B cell (primary cell): ENCODE measurements at places on chromosomes 4 and X.
A peak's percentile ranks its signal among the peaks of the same experiment; 100 is the strongest.

- peak; percentile 48 for DNase-seq
These were observed 17.4 kb downstream of the IRAK1 start for GRCh38 chrX:154002215-154002719.

- DNase-seq: peak; percentile 38
These were observed 162.1 kb downstream of the SMIM20 start for GRCh38 chr4:26076000-26076587.

DNA sequence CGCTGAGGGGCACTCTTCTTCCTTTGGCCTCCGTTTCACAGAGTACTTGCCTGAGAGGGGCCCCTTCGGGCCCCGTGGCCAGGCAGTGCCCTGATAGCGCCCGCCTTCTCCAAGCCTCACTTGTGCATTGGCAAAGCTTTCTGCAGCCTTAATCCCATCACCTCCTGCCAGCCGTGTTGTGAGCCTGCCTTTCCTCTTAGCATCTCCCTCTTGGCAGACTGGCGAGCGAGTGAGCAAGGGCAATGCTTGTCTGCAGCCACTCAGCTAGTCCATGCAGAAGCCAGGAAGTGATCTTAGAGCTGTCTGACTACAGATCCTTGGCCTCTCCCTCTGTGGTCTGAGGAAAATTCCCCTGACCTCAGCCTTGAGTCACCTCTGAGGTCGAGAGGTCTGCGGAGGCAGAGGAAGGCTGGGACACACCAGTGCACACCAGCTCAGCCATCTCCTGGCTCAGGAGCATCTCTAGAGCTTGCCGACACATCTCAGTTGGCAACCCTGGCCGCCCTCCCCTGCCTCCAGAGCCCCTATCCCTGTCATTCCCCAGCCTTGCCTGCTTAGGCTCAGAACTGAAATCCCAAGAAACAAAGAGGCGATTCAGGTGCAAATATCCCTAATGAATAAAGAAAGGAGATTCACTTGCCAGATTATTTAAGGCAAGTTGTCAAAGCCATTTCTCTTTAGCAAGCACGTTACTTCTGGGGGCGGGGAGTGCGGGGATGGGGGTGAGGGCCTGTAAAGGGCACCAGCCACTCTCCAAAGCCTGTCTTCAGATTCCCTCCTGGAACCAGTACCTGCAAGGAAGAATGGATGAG lies 143.5 kb upstream of the MAMLD1 start:
- no peak for DNase-seq

DNA sequence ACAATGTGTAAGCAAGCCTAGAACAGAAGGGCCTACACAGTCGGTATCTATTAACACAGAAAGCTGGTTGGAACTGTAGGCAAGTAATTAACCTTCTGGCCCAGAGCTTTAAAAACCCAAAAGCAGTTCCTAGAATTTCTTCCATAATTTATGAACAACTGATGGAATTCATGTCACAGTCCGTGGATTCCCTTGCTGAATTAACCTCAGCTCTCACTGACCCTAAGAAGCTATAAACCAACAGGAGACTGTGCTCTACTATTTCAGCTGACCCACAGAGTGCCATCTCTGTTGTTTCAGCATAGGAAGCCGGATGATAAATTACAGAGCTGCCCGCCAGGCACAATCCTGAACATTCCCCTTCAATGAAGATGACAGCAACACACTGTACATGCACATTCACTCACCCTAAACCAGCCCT lies 157.3 kb downstream of the PRDM5 start:
- no peak for DNase-seq

DNA sequence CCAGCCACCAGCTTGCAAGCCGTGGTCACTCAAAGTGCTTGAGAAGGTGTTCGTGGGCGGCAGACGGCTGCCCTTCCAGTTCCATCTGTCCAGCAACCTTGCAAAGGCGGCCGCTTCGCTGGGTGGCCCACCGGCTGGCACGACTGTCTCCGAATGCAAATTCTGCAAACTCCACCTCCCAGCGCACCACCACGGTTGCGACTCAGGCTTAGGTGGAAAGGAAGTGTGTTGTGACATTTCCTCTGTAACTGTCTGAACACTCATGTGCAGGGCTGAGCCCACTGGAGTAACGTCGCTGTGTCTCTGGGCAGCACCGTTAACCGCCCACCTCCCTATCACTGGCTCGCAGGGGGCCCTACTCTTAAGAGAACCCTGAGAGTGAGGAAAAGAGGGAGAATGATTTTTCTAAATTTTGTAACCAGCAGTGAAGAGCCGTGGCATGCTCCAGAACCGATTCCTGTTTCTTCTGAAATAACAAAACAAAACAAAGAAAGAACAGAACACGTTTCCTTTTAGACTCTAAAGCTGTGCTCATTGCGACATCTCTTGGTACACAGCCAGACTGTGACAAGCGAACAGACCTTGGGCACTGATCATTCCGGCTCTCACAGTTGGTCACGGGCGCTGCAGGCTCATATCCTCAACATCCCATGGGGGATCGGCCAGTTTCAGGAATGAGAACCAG lies at the start of gene P2RY8:
P2RY8 (minus strand) TSS at position 155 of the 685 bp plus-strand sequence. CDS start 70,627 bp downstream, outside the sequence.
- peak; percentile 88 for DNase-seq

DNA sequence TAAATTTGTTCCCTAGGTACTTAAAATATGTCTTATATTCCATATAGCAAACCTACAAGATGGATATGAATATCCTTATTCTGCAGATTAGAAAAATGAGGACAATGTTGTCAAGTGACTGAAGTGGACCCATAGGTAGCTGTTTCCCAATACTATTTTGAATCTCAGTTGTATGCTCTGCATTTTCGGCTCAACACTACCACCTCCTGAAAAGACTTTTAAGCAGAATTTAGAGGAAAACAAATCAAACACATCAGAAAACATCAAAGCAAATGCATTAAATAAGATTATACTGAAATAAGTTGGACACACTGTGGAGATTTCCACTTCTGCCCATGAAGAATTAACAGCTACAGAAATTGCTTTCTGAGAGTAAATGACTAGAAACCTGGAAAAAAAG lies 488.7 kb downstream of the TRIML1 start:
- DNase-seq: no peak

DNA sequence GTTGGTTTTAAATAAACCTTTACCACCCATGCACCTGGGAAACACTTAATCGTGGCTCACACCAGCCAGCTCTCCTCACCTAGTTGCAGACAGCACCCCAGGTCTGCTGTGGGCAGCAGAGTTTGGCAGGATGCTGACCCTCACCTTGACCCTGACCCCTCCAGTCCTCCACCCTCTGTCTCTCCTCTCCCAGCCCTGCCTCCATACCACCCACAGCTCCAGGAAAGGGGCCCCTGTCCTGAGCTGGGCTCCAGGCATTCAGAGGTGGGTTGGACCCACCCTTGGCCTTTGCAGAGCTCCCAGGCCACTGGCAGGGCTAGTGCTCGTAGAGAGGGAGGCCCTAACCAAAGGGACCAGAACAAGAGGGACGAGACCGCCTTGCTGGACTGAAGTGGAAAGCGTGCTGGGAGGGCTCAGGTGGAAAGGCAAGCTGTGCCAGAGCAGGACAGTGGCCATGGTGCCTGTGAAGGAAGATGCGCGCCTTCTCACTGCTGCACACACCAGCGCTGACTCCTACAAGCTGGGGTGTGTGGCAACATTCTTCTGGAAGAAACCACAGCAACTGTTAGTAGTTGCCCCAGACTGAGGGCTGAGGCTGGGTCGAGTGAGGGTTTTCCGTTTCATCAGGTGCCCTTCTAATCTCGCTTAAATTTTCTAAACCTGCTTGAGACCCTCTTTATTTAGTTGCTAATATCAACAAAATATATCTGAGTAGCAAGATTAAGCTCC lies 10.7 kb upstream of the S100P start:
- no peak for DNase-seq

- peak; percentile 30 for DNase-seq
These were observed 20.5 kb upstream of the TMEM192 start for GRCh38 chr4:165133150-165133549.

GRCh38 chr4:147157860-147158701 lies 212.4 kb upstream of the TTC29 start:
- DNase-seq: no peak

DNA sequence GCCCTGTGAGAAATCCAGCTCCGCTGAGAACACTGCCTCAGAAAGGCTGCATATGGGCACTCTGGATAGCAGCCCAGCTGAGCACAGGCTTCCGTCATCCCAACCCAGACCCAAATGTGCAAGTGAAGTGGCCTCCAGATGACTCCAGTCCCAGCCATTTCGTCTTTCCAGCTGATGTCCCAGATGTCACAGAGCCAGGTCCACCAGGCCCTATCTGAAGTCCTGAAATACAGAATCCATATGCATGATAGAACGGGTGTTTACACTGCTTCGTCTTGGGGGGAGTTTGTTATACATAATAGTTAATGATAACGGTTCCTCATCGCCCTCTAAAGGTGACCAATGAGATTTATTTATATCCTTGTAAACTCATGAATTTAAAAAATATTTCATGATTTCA lies 72.6 kb upstream of the TRIM2 start:
- no peak for DNase-seq

DNA sequence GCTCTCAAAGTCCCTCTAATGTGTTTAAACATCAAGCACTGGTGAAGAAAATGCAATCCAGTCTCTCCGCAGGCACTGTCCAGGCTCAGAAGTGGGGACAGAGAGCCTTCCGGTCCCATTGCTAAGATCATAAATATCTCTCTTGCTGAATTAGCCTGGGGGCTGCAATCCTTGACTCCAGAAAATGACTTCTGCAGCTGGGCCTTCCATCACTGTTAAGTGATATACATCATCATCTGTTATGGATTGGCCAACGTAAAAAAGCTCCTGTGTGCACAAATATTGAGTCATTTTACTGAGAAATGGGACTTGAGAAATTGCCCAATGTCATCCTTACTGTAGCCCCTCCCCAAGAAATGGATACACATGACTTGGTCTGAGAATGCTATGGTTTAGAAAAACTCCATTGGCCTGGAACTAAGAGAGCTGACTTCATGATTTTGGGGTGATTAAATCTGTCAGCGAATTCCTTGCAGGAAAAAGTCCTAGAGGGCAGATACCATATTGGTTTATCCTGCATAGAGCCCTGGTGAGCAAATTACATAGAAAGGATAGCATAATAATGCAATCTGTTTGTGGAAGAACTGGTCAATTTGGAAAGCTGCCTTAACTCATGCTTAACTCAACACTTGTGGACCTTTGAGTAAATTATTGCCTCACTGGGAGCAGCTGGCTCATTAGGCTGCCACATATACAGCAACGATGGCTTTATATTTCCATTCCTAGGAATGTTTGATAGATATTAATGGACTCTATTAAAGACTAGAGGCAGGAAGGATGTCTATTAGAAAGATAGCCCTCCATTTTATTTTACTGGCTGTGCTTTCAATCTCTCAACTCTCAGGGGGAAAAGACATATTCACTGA lies 346.1 kb downstream of the GBA3 start:
- DNase-seq: no peak

DNA sequence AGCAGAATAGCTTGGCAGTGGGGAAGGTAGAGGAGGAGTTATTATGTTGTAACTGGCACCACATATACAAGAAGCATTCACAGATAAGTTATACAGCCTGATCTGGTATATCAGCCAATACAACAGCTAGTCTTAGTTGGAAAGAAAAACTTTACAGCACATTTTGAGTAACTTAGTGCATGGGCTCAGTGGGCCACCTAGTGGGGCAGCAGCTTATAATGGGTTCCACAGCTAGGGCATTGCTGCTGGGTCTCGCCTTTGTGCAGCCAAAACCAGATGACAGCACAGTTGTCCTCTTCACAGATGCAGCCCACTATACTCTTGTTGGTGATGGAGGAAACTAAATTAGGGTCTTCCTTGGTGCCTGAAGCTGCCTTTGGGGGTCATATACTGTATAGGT lies 448.1 kb upstream of the RASGEF1B start:
- DNase-seq: peak; percentile 8

DNA sequence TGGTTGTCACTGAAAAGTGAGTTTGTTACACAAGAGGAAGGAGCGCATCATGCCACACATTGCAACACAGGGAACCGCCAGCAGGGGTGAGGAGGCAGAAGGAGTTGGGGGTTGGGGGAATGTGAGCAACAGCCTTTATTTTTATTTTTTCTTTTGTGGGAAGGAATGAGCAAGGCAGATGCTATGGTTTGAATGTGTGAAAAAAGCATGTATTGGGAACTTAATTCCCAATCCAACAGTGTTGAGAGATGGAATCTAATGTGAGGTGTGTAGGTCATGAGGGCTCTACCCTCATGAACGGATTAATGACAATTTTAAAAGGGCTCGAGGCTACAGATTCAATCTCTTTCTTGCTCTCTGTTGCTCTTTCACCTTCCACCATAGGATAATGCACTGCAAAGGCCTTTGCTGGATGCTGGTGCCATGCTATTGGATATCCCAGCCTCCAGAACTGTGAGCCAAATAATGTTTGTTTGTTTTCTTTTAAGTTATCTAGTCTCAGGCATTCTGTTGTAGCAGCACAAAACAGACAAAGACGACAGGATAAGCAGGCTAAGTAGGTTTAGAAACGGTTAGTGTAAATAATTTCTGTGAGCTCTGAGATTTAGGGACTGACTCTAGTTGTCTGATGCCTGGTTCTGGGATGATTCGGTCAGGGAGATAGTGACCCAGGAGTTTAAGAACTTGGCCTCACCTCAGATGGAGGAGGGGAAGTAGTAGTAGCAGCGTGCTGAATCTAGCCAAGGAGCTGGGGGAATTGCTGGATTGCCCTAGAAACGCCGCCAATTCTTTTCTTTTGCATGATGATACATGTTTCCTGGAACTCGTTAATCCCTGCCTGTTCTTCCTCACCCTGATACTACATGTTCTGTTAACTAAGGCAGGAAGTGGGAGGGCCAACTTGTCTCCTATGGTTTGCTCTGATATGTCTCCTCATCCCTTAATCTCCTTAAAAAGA lies 156.6 kb upstream of the CTSO start:
- DNase-seq: no peak

- no peak for DNase-seq
These were observed 45.3 kb downstream of the KLHL15 start for GRCh38 chrX:23981711-23982110.

- DNase-seq: no peak
These were observed 69.9 kb upstream of the ELOVL6 start for GRCh38 chr4:110268352-110268751.

DNA sequence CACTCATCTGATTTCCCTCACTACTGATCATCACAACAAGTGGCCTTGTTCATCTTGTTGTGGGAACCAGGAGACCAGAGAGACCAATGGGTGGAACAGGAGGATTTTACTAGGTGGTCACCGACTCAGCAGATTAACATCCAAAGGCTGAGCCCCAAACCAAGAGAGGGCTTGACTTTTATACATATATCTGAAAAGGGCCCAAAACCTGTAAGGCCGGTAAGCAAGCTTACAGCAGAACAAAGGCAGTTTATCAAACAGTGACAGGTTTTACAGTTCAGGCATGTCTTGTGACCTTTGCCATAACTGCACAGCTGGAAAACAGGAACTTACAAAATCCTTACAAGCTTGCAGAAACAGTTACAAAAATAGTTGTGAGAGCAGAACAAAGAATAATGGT lies 195.9 kb downstream of the OR13H1 start:
- DNase-seq: no peak

- no peak for DNase-seq
These were observed 223.1 kb upstream of the SLIT2 start for GRCh38 chr4:20028645-20029044.

DNA sequence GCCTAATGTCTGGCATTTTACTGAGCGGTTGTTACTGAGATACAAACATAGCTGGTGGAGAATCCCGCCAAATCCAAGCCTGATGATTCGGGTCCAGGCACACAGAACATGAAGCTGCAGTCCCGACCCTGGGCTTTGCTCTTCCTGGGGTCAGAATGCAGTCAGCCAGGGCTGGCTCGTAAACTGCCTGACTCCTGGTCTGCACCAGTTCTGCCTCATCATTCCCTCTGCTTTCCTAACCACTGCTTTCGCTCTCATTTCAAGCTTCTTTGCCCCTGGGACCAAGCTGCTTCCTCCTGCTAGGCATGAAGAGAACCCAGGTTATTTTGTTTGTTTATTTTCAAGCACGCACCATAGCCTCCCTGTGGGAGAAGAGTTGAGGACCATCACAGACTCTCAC lies 39.3 kb downstream of the GATB start:
- DNase-seq: no peak
